ENCODE measurements at places on chromosomes 6 and 20.

DNA sequence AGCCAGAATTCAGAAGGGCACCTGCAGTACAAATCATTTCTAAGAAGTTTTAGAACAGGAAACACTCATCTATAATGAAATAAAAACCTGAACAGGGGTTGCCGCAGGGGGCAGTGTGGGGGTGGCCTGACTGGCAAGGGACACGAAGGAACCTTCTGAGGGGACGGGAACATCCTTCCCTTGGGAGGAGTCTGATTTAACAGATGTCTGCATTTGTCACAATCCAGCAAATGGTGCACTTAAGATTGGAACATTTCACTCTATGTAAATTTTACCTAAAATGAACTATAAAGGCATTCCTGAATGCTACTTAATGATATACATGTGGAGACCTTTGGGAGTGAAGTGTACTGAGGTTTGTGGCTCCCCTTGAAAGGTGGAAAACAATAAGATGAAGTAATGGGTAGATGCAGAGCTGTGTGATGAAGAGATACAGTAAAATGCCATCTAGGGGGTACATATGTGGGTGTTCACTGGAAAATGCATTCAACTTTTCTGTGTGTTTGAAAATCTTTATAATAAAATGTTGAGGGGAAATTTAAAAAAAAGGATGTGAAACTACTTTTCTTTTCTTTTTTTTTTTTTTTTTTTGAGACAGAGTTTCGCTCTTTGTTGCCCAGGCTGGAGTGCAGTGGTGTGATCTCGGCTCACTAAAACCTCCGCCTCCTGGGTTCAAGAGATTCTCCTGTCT lies 89.5 kb downstream of the SNX5 start:
- DNase-seq, result no peak

- no peak for DNase-seq
Measured at GRCh38 chr6:37994223-37994622, 174.7 kb downstream of the ZFAND3 start.

GRCh38 chr6:24749297-24749696 lies 25.4 kb upstream of the GMNN start:
- DNase-seq, result no peak

DNA sequence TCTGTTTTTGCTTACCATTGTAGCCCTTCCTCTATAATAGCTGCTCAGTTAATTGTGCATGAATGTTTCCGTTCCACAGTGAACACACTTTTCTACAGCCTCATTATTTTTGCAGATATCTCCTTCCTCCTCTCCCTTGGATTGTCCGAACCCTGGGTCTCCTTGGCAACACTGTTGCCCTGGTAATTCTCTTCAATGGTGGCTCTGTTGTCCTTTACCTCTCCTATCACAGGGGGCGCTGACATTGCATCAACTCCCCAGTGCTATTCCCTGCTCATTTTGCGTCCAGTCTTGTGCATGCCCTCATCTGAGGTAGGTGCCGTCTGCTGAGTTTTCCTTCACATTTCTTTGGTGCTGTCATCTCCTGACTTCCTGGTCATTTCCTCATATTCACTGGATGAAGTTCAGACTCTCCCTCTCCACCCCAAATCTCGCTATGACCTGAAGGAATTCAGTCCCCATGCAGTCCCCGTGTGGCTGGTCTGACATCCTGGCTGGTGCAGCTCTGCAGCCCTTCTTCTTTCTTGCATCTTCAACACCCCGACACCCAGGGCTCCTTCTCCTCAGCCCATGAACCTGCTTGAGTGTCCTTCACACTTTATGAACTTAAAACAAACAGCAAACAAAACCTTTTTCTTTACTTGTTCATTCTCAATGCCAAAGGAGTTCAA lies 21.1 kb downstream of the PHACTR2 start:
- DNase-seq, result no peak

DNA sequence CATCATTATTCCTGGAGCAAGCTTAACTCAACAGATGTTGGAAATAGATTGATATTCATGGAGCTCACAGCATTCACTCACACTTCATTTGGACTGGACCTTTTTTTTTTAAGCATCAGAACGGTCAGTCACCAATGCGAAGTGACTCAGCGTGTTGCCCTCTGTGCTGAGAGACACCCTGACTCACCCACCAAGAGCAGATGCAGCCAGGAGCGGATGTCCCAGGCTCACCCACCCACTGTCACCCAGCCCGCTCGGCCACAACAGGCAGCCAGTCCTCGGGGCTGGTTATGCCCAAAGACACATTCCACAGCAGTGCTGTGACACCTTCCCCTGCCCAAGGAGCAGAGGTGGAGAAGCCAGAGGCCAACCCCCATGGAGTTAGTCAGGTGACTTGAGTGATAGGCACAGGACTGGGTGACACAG lies 15.7 kb downstream of the RNASET2 start:
- no peak for DNase-seq

DNA sequence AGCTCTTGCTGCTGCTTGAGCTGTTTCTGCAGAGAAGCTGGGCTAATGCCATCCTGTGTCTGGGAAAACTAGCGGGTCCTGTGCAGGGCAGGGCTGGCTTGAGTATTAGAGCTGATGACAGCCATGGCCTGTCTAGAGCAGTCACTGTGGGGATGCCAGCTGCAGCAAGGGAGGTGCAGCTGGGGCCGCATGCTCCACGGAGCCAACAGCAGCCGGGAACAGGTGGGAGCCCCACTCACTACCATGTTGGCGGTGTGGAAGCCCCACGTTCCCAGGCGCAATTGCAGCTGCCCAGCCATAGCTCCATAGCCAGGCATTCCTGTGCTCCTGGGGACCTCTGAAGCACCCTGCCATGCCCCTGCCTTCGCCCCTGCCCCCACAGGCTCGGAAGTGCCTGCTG lies 212.9 kb downstream of the TFAP2C start:
- no peak for DNase-seq

GRCh38 chr20:31747640-31748039 lies 8.6 kb downstream of the TPX2 start:
- DNase-seq, result no peak

DNA sequence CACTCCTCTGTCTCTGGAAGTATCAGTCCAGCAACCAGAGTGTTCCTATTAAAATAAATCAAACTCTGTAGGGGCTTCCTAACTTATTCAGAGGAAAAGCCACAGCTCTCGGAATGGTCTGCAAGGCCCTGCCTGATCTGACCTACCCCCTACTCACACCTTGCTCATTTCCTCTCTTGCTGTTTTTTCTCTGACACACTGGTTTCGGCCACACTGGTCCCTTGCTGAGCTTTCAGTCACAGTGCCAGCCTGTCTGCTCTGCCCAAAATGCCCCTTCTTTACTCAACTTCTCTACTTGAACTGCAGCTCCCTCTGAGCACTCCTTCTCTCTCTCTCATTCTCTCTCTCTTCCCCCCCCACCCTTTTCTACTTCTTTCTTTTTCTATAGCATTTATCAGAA lies 430.2 kb downstream of the UTRN start:
- DNase-seq, result no peak

- DNase-seq, result no peak
Measured at GRCh38 chr20:56443654-56444540, 24.5 kb upstream of the RTF2 start.

DNA sequence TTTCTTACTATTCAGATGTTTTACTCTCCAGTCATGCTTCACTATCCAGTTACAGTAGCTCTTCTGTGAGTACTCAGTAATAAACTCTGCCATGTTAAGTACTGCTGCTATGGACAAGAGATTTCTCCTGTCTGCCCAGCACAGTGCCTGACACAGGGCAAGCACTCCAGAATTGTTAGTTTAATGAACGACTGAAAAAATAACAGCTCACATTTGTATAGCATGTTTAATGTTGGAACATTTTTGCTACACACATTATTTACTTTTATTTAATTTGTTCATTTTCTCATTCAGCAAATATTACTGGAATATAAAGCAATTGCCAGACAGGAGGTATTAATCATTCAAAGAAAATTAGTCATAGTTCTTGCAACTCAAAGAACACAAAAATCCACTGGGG lies 142.6 kb upstream of the HMGN3 start:
- no peak for DNase-seq

DNA sequence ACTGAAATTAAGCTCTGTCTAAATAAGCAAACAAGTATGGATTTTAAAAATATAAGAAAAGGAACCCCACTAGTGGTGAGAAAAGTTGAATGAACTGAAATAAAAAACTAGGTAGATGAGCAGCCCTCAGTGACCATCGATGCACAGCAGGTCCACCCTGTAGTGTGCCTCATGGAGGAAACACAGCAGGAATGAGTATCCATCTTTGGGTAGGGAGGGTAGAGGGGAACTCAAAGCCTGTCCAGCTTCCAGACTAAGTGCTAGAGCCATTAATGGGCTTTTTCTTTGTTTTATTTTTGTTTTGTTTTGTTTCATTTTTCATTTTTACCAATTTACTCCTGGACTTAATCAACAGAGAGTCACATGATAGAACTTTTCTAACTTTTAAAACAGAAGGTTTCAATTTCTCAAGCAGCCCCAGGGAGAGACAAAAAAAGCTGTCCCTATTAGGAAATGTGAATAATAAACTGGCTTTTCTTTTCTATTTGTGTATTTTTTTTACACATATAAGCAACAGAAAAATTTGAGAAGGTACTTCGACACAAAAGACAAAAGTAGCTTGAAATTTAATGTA lies 700.6 kb downstream of the HACE1 start:
- DNase-seq, result no peak

DNA sequence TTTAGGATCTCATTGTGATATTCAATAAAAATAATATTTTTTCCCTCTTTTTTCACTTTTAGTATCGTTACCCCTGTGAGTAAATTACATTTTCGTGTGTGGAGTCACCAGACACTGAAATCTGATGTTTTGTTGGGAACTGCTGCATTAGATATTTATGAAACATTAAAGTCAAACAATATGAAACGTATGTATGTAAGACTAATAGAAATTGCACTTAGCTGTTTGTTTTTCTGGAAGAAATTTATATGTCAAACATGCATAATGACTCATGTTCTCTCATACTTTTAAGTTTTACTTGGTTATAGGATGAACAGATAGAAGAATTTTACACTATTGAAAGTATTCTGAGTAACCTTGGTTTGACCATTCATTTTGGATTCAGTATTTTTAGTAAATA lies 49.4 kb downstream of the ITCH start:
- DNase-seq, result no peak

- no peak for DNase-seq
Measured at GRCh38 chr20:34129518-34130162, 17.6 kb upstream of the EIF2S2 start.

DNA sequence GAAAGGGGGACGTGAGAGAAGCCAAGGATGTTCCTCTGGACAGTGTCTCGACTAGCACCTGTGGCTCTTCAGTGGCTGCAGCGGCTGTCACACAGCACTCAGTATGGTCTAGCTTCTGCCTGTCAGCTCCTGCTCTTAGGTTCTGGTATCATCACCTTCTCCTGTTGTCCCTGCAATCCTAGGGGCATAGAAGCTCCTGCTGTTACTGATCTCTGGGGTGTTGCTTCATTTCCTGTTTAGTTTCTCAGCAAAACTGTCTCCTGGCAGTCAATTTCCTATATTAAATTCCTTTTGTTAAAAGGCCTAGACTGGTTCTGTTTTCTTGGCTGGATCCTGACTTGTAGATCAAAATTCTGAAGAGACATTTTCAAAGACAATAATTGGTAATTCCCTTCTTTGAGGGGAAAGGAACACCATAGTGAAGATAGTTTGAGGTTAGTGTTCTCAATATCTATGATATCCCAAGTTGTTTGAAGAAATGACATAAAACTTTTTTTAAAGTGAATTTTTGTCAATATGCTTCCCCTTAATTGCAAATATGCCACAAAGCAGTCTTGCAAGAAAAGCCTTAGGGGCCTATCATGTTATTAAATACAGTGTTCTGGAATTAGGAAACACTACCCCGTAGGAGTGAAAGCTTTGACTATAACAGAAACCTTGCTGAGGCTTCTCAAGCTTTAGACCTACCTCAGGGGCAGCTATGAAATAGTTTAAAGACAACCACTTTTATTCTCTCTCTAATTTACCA lies 148.5 kb downstream of the KIF6 start:
- no peak for DNase-seq
